HS-5 (cell line): ENCODE measurements at places on chromosomes 4 and X.

- no peak for DNase-seq
Measured at GRCh38 chr4:186534056-186534455, 21.3 kb downstream of the MTNR1A start.

DNA sequence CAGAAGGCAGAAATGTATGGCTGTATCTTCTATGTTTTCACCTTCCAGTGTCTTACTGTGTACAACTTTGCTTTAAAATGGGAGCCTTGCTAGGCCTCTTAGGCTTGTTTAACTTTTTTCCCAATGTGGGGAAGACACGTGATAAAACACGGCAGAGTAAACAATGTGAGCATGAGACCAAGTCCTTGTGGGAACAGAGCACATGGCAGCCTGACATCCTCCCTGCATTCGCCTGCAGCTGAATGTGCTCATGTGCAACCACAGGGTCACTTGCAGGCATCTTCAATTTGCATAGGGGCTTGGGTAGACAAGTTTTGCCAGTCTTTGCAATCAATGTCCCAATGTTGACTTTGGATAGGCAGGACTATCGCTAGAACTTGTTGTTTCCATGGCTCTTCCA is 91.8 kb downstream of the CCNG2 start:
- DNase-seq, result no peak

- no peak for DNase-seq
Measured at GRCh38 chr4:151583157-151583914, 174.4 kb downstream of the FHIP1A start.

DNA sequence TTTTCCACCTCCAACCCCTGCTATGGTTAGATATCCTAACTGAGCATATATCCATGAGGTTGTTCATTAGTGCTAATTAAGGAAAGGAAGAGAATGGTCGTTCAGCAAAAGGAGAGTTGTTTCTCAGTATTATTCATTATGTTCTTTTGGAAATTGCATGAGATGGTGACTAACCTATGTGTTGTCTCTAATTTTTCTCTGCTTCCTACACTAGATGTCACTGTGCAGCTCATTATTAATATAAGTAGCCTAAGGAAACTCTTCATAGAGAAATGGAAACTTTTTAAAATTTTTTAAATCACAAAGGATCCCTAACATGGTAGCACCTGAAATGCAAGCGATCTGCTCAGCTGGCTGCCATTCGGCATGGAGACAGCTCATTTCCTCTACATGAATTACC is 67.7 kb upstream of the FAM9A start:
- peak; percentile 11 for DNase-seq
